ENCODE measurements at places on chromosomes 6 and 20. TPM values are rescaled to one million over a fixed set of nuclear protein-coding genes. Genes with fewer than 3 reads are reported as not detected.

- no peak overlapping the region for H3K27ac ChIP-seq
- H3K36me3 ChIP-seq, result no peaks in the 10 kb centered on the region
These were observed 40.8 kb upstream of the MAN1A1 start for GRCh38 chr6:119390247-119390793.

Gene RBPJL
- total RNA-seq, result not detected

DNA sequence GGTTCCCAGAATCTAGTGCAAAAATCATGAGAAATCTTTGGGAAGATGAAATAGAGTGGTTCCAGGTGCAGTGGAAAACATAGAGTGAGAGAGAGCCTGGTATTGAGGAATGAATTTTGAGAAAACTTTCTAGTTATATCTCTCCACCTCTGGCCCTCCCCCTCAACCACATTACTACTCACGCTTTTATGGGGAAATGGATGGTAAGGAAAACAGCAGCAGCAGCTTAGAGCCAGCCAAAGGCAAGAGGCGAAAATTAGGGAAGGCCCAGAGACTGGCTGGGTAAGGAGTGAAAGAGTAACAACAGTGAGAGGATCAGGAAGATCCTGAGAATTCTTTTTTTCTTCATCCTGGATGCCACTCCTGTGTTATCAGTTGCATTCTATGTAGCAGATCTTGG, 187.9 kb upstream of the ECI2 start:
- DNase-seq, result no peak
- no peak overlapping the region for H3K4me3 ChIP-seq
- H3K4me1 ChIP-seq, result peaks cover 20% of the 10 kb centered on the region
- no peaks in the 10 kb centered on the region for H3K27me3 ChIP-seq
- H3K36me3 ChIP-seq, result no peaks in the 10 kb centered on the region
- no peak overlapping the region for H3K27ac ChIP-seq

Gene HLA-DMA
- 197 TPM for total RNA-seq

GRCh38 chr6:139569566-139569965, 195.1 kb upstream of the CITED2 start:
- H3K27ac ChIP-seq, result no peak overlapping the region
- H3K27me3 ChIP-seq, result no peaks in the 10 kb centered on the region
- no peaks in the 10 kb centered on the region for H3K36me3 ChIP-seq
- DNase-seq, result no peak

- no peak for DNase-seq
- H3K36me3 ChIP-seq, result peaks cover 66% of the 10 kb centered on the region
- no peaks in the 10 kb centered on the region for H3K27me3 ChIP-seq
- no peak overlapping the region for H3K4me3 ChIP-seq
These were observed 15.4 kb upstream of the GNRH2 start for GRCh38 chr20:3027987-3028386.

Gene KHDC1L
- total RNA-seq, result not detected
